ENCODE measurements at places on chromosomes 7 and 10. TPM values are rescaled to one million over a fixed set of nuclear protein-coding genes. Genes with fewer than 3 reads are reported as not detected.

Gene TFEC
- 2.6 TPM for polyA plus RNA-seq

Gene PPP1R17
- polyA plus RNA-seq, result 3.3 TPM

Gene OR2A12
- not detected for polyA plus RNA-seq

Gene ITGA8
- 4.7 TPM for polyA plus RNA-seq

Gene TPK1
- polyA plus RNA-seq, result 4.4 TPM

Gene CALML3
- not detected for polyA plus RNA-seq

Gene CFAP70
- 8.8 TPM for polyA plus RNA-seq

Gene CCNJ
- 11.9 TPM for polyA plus RNA-seq

Gene LEP
- polyA plus RNA-seq, result not detected

Gene DGKI
- polyA plus RNA-seq, result 23.9 TPM

Gene CPA2
- 0.35 TPM for polyA plus RNA-seq

Gene OR2A7
- polyA plus RNA-seq, result 0.25 TPM

Gene KIAA1217
- 15.4 TPM for polyA plus RNA-seq

Gene SH2D4B
- 0.35 TPM for polyA plus RNA-seq

Gene PRKG1
- 11.9 TPM for polyA plus RNA-seq

Gene SLIT1
- 237 TPM for polyA plus RNA-seq

Gene LRRN3
- 71.7 TPM for polyA plus RNA-seq

Gene GALNT17
- 54.8 TPM for polyA plus RNA-seq

Gene PILRA
- polyA plus RNA-seq, result 10.6 TPM

Gene RPA3
- 36.3 TPM for polyA plus RNA-seq

Gene DHX32
- 19.1 TPM for polyA plus RNA-seq

Gene GLUD1
- 412 TPM for polyA plus RNA-seq

Gene CNPY1
- polyA plus RNA-seq, result not detected

Gene BRAT1
- 49.0 TPM for polyA plus RNA-seq

Gene UNC5B
- polyA plus RNA-seq, result 23.3 TPM

Gene BLOC1S2
- polyA plus RNA-seq, result 83.8 TPM

Gene ELFN1
- polyA plus RNA-seq, result 28.4 TPM

Gene ANXA8
- polyA plus RNA-seq, result not detected

Gene LOXL4
- 0.76 TPM for polyA plus RNA-seq

Gene OR2A5
- not detected for polyA plus RNA-seq

Gene GRID1
- 30.1 TPM for polyA plus RNA-seq

Gene NRCAM
- polyA plus RNA-seq, result 133 TPM

Gene CALHM1
- 0.22 TPM for polyA plus RNA-seq

Gene PAX4
- polyA plus RNA-seq, result not detected

Gene HGF
- 1.2 TPM for polyA plus RNA-seq

Gene OR9A2
- not detected for polyA plus RNA-seq

Gene SH2B2
- polyA plus RNA-seq, result 21.6 TPM

Gene TM9SF3
- 93.0 TPM for polyA plus RNA-seq

Gene ZNF282
- polyA plus RNA-seq, result 29.0 TPM

Gene DKK1
- polyA plus RNA-seq, result 7.3 TPM

Gene PKD2L1
- 0.41 TPM for polyA plus RNA-seq

Gene PLXNA4
- 21.2 TPM for polyA plus RNA-seq

Gene CDH23
- 21.5 TPM for polyA plus RNA-seq

Measured in spinal cord (tissue), 10 donors.